ENCODE measurements at places on chromosomes 2 and 18.

GRCh38 chr2:217971166-217971565 lies 31.6 kb downstream of the TNS1 start:
- DNase-seq, result no peak

DNA sequence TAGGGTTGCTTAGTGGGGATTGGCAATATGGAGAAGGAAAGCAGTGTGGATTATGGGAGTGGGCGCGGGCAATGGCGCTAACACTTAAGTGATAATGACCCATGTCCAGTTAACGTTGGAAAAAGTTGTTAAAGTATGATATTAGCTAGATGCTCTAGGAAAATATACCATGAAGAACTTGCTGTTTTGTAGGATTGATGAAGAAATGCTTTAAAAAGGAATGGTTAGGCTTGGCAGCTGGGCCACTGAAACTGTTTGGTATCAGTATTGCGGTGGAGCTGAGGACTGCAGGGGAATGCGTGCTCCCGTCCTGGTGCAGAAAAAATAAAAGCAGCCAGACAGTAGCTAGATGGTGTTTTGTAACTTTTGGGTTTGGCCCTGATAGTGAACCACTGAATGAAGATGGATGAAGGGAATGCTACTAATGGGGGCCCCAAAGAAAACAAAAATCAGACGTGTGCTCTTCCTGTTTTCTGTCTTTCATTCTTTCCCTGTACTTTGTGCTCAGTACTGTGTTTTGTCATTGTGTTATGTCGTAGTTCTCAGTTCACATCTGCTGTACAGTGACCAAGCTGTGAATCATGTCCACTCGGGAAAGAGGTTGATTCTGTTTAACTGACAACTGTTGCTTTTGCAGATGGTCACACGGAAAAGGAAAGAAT lies 999 bp downstream of the INSIG2 start:
- peak; percentile 6 for DNase-seq

- no peak for DNase-seq
These were observed 41.4 kb upstream of the TRIB2 start for GRCh38 chr2:12675352-12675795.

- DNase-seq, result no peak
These were observed 214.6 kb downstream of the TRIB2 start for GRCh38 chr2:12931186-12931844.

- DNase-seq, result no peak
These were observed 109.0 kb upstream of the PARD3B start for GRCh38 chr2:204436230-204436629.

DNA sequence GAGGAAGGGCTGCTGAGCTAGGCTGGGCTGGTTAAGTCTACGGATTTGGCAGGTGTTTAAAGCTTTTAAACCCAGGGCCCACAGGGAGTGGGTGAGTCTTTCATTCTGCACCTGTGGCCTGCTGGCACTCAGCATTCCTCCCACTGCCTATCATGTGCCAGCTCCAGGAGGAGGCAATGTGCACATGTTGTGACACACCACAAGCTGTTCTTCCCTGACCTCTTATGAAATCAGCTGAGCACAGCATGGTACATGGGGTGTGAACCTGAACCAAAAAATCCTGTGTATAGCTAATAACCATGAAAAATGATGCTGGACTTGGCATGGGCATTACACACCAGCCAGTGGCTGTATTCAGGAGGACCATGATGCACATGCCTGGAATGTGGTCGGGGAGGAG lies 297.9 kb upstream of the MMADHC start:
- DNase-seq, result no peak

DNA sequence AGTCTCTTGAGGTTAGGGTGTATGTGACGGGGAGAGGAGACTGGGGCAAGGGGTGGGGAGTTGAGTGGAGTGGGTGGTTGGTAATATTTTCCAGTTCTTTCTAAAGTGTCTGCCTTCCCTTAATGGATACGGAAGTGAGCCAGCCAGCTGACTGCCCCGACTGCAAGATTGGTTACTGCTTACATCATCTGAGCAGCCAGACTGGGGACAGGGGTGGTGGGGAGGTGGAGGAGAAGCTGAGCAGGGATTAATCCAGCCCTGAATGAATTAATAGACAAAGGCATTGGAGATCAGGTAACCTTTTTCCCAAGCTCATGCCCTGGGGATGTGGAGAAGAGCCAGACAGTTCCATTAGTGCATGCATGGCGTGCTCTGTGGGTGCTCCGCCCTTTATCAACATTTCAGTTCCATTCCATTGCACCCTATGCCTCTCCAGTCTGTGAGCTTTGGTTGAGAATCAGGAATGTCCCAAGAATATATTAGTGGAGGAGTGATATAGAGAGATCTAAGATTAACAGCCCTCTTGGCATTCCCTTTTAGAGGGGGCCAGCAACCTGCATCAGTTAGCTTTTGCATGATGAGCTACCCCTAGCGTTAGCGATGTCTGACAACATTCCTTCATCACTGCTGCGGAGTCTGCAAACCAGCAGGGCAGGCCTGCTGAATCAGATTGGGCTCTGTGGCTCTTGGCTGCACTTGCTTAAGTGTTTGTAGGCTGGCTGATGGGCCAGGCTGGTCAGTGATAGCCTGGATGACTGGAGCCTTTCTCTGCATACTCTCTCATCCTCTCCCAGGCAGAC lies 67.4 kb downstream of the TNP1 start:
- DNase-seq, result no peak

- no peak for DNase-seq
These were observed 45.3 kb downstream of the KLHL29 start for GRCh38 chr2:23430263-23430662.

- DNase-seq, result peak; percentile 19
These were observed 81.5 kb downstream of the NRP2 start for GRCh38 chr2:205763708-205764211.

- DNase-seq, result no peak
These were observed 325.6 kb upstream of the TNP1 start for GRCh38 chr2:217185265-217185995.

GRCh38 chr2:237894986-237895543 lies 35.6 kb downstream of the RAMP1 start:
- DNase-seq, result no peak

DNA sequence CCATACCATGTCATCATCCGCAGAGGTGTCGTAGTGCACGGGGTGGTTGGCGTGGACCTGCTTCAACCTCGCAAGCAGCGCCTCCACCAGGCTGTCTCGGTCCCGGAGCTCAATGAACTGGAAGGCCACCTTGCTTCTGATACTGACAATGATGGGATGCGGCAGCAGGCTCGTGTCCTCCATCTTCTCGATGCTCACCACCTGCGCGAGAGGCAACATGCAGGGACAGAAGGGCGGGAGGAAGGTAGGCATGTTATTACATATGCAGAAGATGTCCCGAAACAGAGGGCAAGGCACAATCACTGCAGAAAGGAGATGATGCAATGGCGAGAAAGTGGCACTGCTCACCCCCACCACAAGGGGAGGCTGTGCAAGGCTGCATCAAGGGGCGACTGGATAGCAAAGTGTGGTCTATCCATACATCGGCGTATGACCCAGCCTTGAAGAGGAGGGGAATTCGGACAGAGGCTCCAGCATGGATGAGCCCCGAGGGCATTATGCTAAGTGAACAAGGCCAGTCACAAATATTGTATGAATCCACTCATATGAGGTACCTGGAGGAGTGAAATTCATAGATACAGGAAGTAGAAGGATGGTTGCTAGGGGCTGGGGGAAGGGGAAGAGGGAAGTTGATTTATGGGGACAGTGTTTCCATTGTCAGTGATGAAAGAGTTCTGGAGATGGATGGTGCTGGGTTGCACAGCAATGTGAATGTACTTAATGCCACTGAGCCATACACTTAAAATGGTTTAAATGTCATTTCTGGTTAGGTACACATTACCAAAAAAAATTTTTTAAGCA lies 36.6 kb downstream of the RPL31 start:
- DNase-seq, result peak; percentile 8

DNA sequence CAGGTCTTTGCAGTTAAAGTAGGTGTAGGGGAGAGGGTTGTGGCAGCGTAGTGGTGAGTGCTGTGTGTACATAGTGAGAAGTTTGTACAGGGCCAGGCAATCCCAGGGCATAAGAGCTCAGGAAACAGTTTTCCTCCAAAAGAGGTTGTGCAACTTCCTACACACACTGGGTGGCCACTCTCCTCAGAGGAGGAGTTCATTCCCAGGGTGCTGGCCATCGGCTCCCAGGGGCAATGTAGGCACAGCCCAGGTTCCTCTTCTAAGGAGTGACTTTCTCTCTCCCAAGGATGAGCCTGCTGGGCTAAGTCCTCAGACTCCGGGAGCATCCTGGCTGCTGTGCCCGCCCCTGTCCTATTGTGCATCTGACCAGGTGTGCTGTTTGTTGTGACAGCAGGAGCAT lies 3.0 kb downstream of the ACOXL start:
- no peak for DNase-seq

DNA sequence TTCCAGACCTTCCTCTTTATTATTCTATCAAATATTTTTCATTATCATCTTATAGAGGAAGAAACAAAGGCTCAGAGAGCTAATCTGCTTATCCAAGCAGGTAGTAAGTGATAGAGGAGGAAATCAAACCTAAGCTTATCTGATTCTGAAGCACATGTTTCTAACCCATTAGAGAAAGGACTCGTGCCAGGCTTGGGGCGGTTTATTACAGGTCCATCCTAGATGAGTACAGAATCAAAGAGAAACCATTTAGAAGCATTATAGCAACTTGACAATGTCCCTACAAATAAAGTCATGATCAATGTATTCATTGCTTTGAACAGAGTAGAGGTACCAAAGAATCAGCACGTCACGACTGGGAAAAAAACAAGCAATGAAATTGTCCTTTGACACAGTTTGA lies 303.0 kb downstream of the CYRIA start:
- DNase-seq, result no peak

GRCh38 chr2:219025637-219026585 lies 15.4 kb downstream of the CFAP65 start:
- no peak for DNase-seq

DNA sequence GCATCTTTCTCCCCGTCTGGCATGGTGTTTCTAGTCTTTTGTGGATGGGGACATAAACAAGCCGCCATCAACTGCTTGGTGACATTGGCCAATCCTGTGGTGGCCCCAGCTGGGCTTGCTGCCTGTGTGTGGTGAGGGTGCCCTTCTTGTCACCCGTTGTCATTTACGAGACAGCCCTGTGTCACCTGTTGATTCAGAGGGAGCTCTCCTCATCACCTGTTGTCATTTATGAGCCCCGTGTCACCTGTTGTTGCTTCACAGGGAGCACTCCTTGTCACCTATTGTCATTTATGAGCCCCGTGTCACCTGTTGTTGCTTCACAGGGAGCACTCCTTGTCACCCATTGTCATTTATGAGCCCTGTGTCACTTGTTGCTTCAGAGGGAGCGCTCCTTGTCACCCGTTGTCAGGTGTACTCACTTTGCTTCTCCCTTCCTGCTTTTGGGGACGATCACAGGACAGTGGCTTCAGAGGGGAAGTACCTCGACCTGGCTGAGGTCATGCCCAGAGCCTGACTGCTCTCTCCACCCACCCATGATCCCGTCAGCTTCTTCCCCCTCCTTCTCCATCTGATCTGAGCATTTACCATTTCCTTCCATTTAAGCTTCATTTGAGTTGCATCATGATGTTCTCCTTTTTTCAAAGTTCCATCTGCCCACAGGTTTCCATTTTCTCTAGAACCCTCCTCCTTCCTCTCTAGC lies 29.1 kb downstream of the HPCAL1 start:
- peak; percentile 60 for DNase-seq

GRCh38 chr2:231228223-231228622 lies 29.8 kb downstream of the ARMC9 start:
- DNase-seq, result no peak

DNA sequence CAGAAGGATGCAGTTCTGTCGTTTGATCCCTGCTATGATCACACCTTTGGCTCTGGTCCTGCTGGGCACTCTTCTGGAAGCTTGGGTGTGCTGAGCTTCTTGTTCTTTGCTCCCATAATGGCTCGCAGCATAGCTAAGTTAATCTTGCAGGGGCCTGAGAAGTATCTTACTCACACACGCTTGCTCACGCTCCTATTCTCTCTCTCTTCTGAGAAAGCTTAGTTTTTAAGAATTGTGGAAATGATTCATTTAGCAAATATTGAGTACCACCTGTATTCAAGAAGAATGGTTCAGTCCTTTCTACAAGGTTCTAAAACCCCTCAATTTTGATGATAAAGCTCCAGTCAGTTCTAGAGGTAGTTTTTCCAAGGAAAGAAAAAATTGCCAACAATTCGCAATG lies 40.6 kb downstream of the XRCC5 start:
- no peak for DNase-seq

- DNase-seq, result no peak
These were observed 72.9 kb upstream of the VRK2 start for GRCh38 chr2:57973621-57974186.

- DNase-seq, result no peak
These were observed 25.7 kb downstream of the PXDN start for GRCh38 chr2:1718339-1719220.

DNA sequence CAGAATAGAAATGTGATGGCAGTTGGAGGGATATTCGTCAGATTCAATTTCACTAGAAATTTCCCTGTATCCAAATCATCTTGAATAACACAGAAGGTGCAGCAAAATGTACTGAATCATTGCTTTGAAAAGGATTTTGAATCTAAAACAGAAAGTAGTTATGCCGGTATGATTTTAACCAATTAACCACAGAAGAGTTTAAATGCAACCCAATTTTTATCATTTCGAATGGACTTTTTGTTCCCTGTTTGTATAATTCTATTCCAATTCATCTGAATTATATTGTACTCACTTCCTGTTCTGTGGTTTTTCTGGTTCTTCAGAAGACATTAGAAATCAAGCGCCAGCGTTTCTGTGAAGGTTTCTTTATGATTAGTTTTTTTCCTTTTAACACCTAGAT lies 190.4 kb downstream of the MYO3B start:
- no peak for DNase-seq

DNA sequence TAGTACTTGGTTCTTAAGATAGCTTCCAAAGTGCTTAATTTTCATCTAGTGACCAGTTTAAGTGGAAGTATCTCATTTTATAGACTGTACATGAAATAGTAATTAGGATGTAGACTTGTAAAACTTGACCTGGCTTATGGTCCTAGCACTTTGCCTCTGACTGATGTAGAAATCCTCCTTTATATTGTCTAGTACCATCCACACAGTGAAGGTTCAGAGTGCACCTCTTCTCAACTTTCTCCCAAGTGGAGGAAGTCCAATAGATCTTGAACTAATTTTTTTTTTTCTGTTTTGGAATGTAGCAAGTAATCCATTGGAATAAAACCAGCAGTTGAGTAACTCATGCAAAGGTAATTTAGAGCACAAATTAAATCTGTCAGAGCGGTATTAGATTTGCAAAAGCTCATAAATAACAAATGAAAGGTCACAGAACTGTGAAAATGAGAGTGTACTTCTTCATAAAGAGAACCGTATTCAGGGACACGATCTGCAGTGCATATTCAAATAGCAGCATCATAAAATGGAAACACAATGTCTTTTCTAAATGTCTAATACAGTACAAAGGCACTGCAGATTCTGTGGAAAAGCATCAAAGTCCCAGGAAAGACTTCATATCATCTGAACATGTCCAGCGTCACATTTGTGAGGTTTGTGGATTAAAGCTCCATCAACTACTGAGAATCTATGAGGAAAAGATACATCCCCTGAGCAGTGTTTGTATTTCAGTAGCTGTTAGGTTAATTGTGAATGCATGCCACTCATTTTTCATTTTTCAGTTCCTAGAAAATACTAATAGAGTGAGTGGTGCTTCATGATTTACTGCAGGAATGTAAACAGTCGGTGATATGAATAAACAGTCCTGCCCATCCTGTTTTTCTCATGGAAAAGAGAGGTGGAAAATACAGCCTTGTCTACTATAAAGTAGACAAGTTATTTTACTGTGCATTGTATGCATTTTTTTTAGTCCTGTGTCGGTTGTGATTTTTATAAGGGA lies 100.7 kb downstream of the LYPD6 start:
- DNase-seq, result no peak

GRCh38 chr18:63216516-63217311 lies 102.9 kb downstream of the BCL2 start:
- DNase-seq, result no peak

All from activated T-cell treated with anti-CD3 and anti-CD28 coated beads for 48 hours (primary cell).